Islet precursor cell (in vitro differentiated cells): ENCODE measurements at places on chromosomes 6 and 20.

- no peak for DNase-seq
Observed at GRCh38 chr6:74705451-74705850, 500.4 kb downstream of the COL12A1 start.

DNA sequence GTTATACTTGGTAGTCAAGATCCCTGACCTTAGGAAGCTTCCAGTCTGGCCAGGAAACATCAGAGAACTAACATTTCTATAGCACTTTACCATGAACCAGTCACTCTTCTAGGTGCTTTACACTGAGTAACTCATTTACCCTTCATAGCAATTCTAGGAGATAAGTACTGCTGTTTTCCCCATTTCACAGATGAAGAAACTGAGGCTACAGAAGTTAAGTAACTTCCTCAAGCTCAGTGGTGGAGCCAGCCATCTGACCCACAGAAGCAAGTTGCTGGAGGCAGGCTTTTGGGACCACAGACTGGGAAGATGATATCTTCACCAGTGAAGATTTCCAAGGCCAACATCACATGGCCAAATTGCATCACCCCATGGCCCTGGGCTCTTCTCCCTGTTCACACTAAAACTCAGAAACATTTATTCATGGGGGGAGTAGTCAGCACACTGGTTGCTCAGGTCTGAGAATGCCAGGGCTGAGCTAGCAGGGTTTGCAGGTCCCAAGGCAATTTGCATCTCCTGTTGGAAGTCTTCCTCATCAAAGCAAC, 70.3 kb downstream of the UNC5CL start:
- no peak for DNase-seq

GRCh38 chr20:20210327-20210726, 157.6 kb upstream of the INSM1 start:
- DNase-seq: peak; percentile 71

- DNase-seq: no peak
Observed at GRCh38 chr6:18328540-18328939, 58.6 kb upstream of the RNF144B start.

GRCh38 chr6:83546636-83547035, 34.3 kb downstream of the PRSS35 start:
- DNase-seq: no peak

GRCh38 chr6:169898788-169899480, 147.5 kb downstream of the ERMARD start:
- DNase-seq: no peak

GRCh38 chr20:49712996-49713752, 504 bp downstream of the B4GALT5 start:
- no peak for DNase-seq

DNA sequence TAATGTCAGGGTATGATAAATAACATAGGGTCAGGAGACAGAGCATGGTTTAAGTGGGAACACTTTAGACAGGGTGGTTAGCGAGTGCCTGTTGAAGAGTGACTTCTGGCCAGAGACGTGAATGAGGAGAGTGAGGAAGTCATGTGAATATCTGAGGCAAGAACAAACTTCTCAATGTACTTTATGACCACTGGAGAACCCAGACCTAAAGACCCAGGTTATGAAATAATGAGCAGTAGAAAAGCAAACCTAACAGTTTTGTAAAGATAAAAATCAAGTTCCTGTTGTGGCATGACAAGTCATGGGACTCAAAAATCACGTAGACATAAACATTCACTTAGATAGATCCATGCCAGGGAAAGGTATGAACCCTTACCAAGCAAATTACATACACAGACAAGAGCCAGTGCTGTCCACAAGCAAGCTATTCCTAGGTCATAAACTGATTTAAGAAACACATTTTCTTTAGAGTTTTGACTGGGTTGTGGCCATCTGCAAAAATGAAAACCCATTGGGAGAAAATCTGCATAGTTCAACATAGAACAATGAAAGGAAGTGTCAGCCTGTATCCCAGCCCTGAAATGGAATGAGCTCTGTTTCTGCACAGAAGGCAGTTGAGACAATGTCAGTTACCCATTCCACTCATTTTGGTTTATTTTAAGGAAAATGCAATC, 2.2 kb upstream of the MYCT1 start:
- no peak for DNase-seq

- no peak for DNase-seq
Observed at GRCh38 chr6:34617231-34617630, 61.1 kb upstream of the SPDEF start.

DNA sequence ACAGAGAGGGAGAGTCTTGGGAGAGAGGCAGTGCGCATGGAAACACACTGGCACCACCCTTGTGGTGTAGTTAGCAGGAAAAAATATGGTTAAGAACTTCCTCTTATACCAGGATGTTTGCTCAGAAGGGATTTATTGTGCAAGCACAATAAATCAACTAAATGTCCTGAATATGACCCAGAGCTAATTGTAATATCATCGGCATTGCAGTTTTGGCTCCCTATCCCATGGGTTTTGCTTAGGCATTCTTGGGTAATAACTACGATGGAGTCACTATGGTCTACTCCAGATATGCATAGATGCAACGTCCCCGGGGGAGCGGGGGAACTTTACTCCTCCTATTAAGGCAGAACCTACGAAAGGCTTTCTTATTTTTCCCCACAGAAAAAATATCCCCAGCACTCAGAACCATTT, 751.6 kb downstream of the EYS start:
- DNase-seq: no peak

GRCh38 chr6:42407379-42407778, 44.3 kb downstream of the TRERF1 start:
- peak; percentile 52 for DNase-seq

- DNase-seq: no peak
Observed at GRCh38 chr20:25055711-25056495, 2.0 kb downstream of the ACSS1 start.

GRCh38 chr6:147035886-147036285, 168.3 kb upstream of the STXBP5 start:
- DNase-seq: no peak
